MV-4-11 (cell line): ENCODE measurements at places on chromosomes 5 and 9.
A peak's percentile ranks its signal among the peaks of the same experiment; 100 is the strongest.

GRCh38 chr5:11191673-11192072, 430.6 kb upstream of the DAP start:
- DNase-seq: no peak

DNA sequence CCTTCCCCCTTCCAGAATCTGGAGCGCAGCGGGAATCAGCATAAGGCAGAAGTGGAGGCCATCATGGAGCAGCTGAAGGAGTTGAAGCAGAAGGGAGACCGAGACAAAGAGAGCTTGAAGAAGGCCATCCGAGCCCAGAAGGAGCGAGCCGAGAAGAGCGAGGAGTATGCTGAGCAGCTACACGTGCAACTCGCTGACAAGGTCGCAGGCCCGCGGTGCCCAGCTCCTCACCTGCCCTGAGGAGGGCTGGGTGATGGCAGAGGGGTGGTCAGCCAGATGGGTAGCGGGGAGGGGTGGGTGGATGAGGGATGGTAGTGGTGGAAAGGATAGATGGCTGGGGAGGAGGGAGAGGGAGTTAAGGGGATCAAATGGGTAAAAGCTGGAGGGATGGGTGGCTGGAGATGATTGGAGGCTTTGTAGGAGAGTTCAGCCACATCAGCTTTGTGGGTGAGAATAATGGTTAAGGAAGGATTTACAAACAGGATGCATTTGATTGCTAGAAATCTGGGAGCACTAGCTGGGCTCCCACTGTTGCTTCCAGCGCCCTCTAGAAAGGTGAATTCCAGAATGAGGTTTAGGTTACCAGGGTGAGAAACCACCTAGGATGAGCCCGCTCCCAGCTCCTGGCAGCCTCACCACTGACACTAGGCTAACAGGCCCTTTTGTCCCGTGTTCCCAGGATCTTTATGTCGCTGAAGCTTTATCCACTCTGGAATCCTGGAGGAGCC, 19.7 kb upstream of the GLE1 start:
- no peak for DNase-seq

DNA sequence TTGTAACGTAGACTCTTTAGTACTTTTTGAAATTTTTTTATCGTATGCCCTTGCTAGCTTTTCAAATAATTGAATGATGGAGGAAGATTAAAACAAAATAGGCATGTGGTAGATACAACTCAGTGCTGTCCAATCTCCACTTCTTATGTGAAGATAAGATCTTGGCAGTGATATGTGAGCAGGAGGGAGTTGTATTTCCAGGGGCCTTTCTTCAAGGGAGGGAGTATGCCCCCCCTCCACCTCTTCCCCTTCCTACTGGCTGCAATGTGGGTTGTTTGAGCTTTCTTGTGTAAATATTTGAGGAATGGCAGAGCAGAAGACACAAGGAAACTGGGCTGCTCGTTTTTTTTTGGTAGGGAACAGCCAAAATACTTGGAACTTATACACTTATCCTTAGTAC, 374.9 kb downstream of the PSAT1 start:
- no peak for DNase-seq

- peak; percentile 97 for DNase-seq
These were observed 23.1 kb upstream of the NSMF start for GRCh38 chr9:137482094-137482781.

- DNase-seq: no peak
These were observed 159.4 kb upstream of the DAP start for GRCh38 chr5:10920400-10920799.

DNA sequence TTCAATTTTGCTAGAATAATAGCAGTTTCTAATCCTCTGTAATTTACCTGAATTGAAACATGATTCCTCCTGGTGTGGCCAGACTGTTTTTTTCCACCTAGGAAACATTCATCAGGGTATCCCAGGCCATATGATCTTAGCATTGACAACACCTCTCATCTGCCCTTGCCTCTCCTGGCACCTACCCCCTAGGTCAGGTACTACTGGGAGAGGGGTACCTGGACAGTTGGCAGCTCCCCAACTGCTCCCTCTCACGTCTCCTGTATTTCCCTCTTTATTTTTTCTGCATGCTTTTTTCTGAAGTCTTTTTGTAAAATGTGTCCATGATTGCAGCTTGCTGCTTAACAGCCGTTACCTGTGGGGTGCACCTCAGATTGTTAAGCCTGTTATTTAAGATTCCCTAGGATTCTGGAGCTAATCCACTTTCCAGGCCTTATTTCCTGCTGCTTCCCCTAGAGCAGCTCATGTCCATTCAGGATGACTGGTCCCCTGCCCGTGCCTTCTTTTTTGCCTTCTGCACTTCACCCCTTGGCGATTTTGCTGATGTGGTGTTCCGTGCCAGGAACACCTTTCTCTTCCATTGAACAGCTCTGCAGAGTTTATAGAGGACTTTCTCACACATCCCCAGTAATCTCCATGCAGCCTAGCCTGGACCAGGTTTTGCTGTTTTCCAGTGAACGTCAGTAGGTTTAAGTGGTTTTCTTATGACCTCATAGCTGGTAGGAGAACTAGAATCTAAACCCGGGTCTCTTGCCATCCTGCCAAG, 33.6 kb downstream of the SNX30 start:
- DNase-seq: no peak
